ENCODE measurements at places on chromosomes 11 and 22.

DNA sequence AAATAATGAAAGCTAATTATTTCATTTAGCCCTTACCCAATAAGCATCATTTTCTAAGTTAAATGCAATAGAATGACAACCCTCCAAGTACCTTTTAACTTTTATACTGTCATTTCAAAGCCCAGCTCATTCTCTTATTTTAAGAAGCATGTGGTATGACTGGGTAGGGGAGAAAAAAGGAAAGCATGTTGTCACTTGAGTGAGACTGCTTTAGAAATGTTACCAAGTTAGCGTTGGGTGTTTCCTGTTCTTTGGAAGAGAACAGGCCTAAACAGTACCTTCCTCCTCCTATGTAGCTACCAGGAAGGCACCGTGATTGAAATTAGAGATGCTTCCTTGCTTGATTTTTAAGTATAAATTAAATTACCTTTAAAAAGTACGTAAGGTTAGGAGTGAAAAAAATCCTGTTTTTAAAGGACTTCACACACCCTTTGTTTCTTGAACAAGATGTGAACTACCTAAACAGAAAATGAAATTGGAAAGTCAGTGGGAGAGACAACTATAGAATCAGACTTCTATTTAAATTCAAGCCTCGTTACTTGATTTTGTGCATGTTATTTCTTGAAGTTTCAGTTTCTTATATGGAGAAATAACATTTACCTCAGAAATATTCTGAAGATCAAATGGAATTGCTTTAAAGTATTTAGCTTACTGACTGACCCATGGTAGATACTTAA is 741 bp upstream of the CNTF start:
- DNase-seq, result no peak

DNA sequence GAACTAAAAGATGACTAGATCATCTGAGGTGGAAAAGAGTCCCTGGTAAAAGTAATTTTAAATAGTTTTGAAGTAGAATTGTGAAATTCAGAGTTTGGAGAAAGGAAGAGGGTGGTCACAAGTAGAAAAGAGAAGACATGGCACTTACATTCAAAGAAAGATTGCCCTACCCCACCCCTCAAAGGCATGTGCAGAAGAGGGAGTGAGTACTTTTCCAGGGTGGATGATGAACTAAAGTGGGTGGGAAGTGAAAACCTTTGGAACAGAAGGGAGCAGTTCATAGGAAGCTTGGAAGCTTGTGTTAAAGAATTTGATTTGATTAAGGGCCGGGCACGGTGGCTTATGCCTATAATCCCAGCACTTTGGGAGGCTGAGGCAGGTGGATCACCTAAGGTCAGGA is 23.6 kb downstream of the SREBF2 start:
- no peak for DNase-seq

GRCh38 chr11:92362989-92363388 is 138.4 kb downstream of the FAT3 start:
- DNase-seq, result no peak

GRCh38 chr11:122672892-122673291 is 17.4 kb downstream of the UBASH3B start:
- DNase-seq, result peak; percentile 13

DNA sequence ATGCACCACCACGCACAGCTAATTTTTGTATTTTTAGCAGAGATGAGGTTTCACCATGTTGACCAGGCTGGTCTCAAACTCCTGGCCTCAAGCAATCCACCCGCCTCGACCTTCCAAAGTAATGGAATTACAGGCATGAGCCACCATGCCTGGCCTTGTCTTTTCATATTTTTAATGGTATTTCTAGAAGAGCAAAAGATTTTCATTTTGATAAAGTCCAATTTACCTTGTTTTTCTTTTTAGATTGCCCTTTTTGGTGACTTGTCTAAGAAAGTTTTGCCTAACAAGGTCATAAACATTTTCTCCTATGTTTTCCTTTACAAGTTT is 45.5 kb upstream of the MICAL2 start:
- DNase-seq, result no peak

- no peak for DNase-seq
Observed at GRCh38 chr11:61123775-61124571, 21.7 kb downstream of the CD5 start.

DNA sequence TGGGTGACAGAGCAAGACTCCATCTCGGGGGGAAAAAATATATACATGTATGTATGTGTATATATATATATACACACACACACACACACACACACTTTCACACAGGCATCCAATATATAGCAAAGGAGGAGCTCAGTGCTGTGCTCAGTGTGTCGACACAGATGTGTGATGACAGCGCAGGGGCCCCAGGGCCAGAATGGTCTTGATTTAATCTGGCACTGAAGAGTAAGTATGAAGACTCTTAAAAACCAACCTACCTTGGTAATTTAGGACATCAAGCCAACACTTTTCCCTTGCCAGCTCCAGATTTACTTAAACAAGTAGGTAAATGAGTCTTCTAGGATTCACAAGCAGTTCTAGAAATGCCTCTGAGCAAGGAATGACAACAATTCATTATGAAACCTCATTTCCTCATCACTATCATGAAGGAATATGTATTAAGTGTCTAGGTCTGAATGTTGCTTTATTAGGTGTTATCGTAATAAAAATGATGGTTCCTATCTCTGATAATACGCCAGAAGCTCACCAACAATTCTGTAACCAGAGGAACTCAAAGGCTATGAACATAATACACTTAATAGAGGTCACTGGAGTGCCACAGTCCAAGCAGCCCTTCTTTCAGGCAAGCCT is 71.5 kb downstream of the SGSM3 start:
- no peak for DNase-seq

DNA sequence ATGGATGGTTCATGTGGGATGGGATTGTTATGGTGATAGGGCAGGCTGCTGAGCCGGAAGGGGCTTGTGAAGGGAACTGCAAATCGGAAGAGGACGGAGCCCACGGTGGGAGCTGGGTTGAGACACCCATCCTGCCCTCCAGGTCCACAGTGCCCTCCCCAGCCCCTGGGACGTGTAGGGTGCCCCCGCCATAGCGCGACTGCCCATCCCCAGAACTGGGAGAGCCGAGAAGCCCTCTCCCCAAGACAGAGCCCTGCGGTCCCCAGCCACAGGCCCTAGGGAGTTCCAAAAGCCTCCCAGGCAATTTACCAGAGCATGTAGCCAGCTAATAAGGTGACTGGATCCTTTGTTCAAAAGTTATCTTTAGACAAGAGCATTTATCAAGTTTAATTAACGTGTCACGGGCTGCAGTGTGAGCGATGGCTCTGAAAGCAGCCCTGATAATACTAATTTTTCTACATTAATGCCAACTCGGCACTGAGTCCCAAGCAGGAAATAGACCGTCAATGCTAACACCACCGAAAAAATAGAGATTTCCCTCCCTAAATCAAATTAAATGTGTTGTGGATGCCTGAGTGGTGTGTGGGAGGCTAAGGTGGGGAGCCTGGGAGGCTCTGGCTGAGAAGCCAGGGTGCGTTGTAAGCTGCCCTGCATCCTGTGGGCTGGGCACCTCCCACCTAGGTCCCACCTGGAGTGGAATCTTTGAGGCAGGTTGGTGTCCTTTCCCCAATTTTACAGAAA is 76.8 kb upstream of the RTL6 start:
- DNase-seq, result no peak

DNA sequence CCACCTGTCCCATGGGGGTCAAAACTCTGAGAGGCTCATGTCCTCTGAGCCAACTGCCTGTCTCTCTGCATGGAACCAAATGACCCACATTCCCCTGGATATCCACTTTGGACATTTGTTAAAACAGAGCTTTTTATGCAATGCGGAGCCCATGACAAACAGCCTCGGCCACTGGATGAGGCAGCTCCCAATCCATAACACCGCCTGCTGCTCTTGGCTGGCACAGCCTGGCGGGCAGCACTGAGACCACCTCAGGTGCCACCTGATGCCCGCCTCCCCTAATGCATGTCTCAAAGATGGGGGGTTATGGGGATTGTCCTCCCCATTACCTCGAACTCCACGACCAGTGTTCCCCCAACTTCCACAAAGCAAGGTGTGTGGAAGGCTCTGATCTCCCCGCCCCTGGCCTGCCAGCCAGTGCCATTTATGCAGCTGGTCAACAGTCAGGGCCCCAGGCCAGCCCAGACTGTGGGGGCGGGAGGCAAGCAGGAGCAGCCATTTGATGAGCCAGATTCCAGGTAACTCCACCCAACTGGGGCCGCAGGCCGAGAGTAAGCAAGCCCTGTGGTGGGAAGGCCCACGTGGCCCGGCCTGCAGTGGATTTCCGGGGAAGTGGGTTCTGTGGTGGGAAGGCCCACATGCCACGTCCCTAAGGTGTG is 84.2 kb downstream of the PHF21B start:
- DNase-seq, result no peak

DNA sequence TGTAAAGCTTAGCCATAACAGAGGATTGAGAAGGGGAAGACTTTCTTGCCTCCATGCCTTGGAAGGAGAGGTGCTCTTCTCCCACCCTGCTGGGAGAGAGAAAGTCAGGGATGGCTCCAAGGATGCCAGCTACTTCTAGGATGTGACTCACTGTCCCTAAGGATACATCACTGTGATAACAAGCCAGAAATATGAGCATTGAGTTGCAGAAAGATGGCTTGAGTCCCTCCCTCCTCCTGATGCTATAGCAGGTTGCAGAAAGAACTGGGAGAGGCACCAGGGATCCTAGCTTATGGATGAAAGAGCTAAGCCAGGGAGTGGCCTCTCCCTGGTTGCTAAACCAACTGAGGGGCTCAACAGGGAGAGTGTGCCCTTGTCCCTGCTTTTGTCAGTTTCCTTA is 27.8 kb upstream of the FJX1 start:
- no peak for DNase-seq

- DNase-seq, result no peak
Observed at GRCh38 chr22:25447067-25447685, 117.3 kb upstream of the GRK3 start.

DNA sequence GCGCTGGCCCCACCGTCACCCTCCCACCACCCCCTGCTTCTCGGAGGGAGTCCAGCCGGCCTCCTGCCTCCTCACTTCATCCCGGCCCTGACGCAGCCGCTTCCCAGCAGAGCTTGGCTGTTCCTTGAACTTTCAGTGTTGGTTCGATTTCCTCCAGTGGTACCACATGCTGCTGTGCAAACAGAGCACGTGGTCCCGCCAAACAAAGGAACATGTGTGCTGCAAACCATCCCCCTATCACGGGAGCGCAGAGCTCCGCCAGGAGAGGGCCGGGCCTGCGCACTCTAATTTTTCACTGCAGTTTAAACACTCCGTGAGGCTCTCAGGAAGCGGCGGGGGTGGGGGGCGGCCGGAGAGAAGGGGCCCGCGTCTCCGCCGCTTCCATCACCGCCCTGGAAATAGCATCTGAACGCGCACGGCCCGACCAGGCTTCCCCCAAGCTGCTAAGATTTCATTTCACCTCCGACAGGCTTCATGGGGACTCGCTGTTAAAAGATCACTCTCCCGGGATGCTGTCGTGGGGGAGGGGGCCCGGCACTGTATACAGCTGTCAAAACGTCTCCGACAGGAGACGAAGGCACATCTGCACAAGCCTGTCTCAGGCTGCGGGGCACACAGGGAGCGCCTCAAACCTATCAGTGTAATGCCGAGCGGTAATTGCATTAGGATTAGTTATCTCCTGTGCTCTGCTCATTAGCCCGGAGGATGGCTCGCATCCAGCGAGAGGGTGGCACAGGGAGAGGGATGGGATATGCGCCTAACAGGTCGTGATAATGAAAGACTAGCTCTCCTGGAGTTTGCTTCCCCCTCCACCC is 269.9 kb upstream of the SORL1-AS1 start:
- DNase-seq, result peak; percentile 84

GRCh38 chr11:117199053-117199915 is at the start of gene TAGLN:
TSS of gene TAGLN (plus strand) at chr11:117199370. CDS start at chr11:117203014, 3,644 bp downstream.
- DNase-seq, result peak; percentile 79

- DNase-seq, result peak; percentile 29
Observed at GRCh38 chr11:40514124-40514523, 945.3 kb downstream of the LRRC4C start.

GRCh38 chr11:126627421-126627820 is 271.9 kb downstream of the ST3GAL4 start:
- no peak for DNase-seq

DNA sequence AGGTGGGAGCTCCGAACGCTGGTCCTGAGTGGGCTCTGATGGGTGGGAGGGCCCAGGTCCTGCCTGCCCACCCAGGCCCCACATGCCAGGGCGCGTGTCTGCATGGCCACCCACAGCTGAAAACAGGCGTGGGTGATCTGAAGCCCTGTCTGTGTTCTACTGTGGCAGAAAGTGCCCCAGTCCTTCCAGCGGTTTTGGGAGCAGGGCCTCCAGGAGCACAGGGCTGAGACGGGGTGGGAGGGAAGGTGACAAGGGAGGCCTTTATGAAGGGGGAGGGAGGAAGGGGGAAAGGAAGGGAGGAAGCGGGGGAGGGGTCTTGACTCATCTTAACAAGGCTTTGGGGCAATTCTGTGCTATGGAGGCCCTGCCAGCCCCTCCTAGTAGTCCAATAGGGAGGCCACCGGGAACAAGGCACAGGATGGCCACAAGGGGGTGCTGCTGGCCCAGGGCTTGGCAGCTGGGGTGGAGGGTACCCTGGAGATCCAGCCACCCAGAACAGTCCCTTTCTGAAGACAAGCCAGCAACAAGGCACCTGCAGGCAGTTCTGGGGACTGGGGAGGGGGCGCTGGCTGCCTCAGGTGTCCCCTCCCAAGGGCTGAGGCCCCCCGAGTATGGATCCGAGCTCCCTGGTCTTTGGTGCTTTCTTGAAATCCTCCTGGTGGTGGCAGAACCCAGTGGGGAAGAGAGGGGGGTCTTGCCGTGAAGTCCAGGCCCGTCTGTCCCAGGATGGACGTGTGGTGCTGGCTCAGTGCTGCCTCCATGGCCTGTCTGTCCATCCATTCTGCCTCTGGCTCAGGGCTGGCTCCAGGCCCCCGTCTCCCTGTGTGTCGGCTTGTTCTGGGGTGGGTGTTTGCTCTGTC is 6.3 kb upstream of the FADS3 start:
- DNase-seq, result no peak

DNA sequence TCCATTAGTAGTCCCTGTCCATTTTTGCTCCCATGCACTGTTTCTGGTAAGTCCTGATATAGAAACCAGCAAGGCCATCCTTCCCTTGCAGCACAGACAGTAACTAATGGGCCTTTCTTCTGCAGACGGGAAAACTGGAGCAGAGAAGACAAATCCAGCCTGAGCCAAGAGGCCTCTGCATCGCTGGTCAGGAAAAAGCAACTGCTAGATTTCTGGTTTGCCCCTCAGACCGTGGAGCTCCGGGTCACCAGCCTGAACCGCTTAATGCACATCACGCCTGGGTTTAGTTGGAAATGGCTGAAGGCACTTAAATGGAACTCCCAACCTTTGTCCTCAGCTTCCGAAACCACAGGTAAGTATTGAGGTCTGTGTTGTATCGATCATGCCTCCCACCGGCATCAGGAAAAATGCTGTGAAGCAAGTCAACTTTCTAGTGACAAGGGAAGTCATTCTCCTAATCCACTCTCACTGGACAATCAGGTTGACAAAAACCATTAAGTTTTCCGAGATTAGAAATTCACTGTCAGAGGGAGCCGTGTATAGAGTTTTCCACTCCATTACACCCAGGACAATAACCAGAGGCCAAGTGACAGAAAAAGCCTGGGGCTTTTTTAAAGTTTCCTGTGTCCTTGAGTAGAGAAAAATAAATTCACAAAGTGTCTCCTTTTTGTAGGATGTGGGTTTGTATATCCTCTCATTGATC is 14.8 kb upstream of the LMO2 start:
- no peak for DNase-seq

- no peak for DNase-seq
Observed at GRCh38 chr11:2913019-2913431, 16.2 kb downstream of the PHLDA2 start.

GRCh38 chr11:94731880-94732601 is 36.1 kb upstream of the AMOTL1 start:
- DNase-seq, result peak; percentile 73

- DNase-seq, result no peak
Observed at GRCh38 chr22:34950489-34950888, 115.5 kb upstream of the ISX start.

GRCh38 chr22:39349967-39350726 is at the start of gene SYNGR1:
TSS of gene SYNGR1 (plus strand) at chr22:39349991. CDS start at chr22:39350011, 20 bp downstream.
- no peak for DNase-seq
